ENCODE measurements at places on chromosomes 5 and 9.

- no peak for DNase-seq
Observed at GRCh38 chr9:132826621-132827365, 51.3 kb downstream of the AK8 start.

DNA sequence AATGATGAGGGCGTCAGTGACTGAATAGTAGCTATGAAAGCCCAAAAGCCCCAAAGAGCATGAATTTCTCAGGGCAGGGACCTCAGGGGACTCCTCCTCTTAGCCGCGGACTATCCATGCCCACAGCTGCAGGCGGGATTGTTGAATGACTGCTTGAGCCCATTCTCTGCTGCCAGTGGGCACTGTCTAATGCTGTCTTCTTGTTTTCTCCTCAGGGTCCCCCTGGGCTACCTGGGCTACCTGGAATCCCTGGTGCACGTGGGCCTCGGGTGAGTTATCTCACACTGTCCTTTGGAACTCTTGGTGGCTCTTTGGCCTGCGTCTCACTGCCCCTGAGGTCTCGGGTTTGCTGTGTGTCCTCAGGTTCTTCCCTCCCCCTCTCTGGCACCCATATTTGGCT, 22.7 kb downstream of the COL27A1 start:
- no peak for DNase-seq

GRCh38 chr9:37430841-37431597, 8.5 kb downstream of the GRHPR start:
- no peak for DNase-seq

- peak; percentile 45 for DNase-seq
Observed at GRCh38 chr9:130461218-130461630, 16.5 kb downstream of the ASS1 start.

DNA sequence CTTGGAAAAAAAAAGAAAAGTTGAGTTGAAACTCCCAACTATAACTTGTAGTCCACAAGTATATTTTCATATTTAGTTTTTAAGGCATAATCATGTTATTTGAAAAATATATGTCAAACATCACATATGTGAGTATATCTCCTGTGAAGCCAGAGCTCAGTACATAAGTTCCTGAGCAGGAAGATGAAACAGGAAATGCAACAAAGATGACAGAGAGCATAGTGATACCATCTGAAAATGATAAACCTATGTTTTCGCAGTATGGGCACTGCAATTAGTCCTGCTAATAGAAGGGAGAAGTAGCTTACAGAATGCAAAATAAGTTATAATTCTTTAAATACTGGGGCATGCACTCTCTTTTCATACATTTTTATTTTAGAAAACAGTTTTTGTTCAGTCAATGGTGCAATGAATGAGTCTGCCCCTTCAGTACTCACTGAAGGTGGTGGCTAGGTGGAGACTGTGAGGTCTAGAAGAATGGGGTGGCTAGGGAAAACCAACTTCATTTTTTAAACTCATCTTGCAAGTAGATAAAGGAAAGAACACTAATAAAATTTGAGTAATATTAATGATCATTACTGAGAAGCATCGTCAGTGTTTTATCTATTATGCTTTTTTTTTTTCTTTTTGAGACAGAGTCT, 54.1 kb upstream of the FYB1 start:
- no peak for DNase-seq

DNA sequence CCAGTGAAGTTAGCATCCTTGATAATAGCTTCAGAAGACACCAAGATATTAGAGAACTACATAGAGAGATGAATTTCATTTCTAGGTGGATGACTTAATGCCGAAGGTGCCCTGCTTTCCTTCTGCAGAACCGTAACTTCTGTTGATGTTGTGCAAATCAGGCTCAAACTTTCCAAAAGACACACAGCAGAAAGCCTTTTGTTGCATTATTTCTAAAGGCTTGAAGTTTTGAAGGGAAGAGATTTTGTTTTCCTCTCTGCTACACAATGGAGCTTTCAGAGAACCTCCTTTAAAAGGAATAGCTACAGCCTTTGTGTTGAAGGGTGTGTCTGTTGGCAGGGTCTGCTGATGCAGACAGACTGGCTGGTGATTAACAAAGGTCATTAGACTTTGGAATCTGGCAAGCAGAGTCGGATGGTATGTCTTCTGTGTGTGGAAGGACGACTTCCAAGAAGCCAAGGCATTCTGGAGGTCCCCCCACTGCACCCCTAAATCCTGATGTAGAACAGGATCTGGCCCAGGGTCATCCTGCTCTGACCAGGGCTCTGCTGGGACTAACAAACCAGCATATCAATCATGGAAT, 57.8 kb downstream of the ZNF462 start:
- DNase-seq = no peak

DNA sequence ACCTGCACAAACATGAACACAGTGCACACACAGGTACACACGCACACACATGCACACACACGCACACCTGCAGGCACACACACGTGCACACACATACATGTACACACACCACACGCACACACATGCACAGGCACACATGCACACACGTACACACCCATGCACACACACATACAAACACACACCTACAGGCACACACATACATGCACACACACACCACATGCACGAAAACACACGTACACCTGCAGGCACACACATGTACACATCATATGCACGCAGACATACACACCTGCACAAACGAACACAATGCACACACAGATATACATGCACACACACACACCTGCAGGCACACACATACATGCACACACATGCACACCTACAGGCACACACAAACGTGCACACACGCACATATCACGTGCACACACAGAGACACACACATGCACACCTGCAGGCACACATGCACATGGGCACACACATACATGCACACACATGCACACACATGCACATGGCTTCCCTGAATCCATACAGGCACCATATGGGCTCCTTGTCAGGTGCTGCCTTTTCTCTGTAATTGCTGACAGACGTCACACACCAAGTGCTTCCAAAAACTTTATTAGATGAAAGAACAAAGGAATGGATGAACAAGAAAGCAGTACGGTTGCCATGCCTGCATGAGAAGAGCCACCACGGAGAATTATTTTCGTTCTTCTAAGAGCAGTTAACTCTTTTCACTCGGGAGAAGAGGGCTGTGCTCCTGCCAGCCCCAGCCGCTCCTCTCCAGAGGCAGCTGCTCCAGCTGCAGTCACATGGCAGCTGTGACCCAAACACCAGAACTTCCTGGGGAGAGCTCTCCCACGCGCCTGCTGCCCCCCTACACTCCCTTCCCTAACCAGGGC, 57.2 kb downstream of the EXD3 start:
- DNase-seq = no peak

DNA sequence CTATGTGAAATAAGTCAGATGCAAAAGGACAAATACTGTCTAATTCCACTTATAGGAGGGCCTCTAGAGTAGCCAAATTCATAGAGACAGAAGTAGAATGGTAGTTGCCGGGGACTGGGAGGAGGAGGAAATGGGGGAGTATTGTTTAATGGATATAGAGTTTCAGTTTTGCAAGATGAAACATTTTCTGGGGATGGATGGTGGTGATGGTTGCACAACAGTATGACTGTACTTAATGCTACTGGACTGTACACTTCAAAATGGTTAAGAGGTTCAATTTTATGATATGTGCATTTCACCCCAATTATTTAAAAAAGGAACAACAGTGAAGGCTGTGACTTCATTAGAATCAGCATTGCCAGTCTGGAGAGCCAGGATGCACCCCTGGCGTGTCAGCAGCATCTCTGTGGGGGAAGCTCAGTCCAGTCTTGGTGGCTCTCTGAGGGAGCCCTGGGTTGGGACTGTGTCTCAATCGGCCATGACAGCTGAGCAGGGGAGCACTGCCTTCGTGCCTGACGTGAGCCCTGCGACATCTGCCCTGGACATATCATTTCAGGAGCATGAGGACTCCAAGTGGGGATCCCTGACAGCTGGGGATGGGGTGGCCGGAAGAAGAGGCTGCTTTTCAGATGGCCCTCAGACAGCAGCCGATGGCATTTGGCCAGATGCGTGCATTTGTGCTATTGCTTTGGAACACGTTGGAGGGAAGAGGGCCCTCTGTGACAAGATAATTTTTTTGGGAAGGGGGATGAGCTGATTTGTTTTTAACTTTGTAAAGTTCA, 130.8 kb upstream of the STC2 start:
- no peak for DNase-seq

- no peak for DNase-seq
Observed at GRCh38 chr9:124663046-124663961, 107.8 kb downstream of the NR6A1 start.

DNA sequence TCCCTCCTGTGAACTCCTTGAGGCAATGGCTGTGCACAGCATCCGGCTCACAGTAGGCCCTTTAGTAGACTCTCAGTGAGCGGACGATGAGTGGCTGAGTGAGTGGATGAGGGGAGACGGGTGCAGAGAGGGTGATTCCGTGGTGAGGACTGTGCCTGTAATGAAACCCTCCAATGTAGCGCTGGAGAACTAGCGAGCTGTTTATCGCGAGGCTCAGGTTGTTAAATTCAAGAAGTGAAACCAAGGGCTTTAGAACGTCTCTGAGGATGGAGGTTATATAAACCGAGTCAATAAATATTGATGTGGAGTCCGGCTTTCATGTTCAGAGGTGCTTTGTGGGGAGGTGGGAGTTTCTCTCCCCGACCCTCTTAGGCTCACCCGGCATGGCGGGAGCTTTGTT, 53.2 kb downstream of the NSG2 start:
- no peak for DNase-seq

- no peak for DNase-seq
Observed at GRCh38 chr9:136058801-136059302, 36.2 kb downstream of the NACC2 start.

DNA sequence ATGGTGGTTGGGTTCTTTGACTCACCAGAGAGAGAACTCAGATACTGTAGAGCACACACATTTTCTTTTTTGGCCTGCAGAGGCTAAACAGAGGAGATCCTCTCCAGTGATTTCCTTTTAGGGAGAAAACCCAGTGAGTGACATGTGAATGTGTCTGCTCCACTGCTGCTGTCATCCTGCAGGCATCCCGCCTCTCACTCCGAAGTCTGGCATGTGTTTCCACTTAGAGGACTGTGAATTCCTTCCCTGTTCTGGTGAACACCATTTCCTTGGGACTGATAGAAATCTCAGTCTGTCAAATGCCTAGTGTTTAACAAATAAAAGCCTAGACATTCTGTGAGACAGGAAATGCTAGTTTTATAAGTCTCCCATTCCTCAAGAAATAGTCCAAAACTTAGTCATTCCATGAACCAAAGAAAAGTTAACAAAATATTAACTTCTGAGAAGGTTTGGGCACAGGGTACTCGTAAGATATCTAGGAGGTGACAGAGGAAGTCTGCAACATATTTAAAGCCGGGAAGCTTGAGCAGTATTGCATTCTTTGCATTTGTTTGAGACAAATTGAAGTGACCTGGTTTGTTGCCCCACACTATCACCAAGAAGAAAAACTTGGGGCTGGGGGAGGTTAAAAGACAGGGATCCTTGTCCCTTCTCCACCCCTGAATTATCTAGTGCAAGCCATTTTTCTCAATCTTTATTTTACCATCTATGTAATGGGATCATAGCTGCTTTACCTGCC, 74.9 kb upstream of the NIPAL4 start:
- no peak for DNase-seq

GRCh38 chr5:58085800-58086199, 374.1 kb downstream of the PLK2 start:
- DNase-seq = no peak

DNA sequence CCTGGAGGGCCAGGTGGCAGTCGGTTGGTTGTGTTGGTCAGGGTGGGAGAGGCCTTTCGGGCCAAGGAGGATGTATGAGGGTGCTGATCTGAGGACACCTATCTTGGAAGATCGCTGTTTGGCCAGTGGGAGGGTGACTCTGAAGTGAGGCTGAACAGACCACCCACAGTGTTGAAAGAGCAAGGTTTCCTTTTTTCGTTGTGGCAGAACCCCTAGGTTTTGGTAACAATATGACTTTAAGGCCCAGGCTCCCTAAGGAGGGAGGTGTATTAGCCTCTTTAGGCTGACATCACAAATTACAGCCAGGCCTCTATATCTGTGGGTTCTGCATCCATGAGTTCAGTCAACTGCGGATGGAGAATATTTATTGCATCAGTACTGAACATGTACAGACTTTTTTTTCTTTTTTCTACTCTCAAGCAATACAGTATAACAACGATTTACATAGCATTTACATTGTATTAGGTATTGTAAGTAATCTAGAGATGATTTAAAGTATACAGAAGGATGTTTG, 86.1 kb downstream of the ARHGAP26 start:
- no peak for DNase-seq

- no peak for DNase-seq
Observed at GRCh38 chr5:124511791-124512190, 234.6 kb downstream of the ZNF608 start.

GRCh38 chr9:38088006-38088925, 19.2 kb upstream of the SHB start:
- DNase-seq = peak; percentile 65

- no peak for DNase-seq
Observed at GRCh38 chr5:115766608-115767007, 49.9 kb downstream of the CDO1 start.

DNA sequence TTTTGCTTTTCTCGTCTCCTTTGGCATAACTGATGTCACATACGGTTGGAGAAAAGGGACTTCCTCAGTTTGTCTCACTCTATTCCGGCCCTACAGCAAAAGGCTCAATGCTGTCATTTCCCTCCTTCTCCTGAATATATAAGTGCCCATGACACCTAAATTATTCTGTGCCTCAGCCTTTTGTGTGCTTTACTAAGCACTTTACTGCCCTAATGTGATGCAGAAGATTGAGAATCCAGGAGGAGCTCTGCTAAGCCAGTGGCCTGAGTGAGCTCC, 7.6 kb downstream of the CD180 start:
- DNase-seq = no peak

DNA sequence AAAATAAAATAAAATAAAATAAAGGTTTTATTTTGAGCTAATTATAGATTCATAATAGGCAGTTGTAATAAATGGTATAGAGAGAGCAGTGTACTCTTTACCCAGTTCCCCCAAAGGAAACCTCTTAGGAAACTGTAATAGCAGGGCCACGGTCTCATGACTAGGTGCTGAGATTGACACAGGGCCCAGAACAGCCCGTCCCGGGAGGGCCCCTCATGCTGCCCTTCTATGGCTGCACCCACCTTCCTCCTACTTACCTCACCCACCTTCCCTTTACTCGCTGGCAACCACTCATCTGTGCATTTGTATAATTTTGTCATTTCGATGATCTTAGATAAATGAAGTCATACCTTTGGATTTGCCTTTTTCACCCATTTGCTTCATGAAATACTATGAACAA, 16.1 kb downstream of the CACNA1B start:
- no peak for DNase-seq

DNA sequence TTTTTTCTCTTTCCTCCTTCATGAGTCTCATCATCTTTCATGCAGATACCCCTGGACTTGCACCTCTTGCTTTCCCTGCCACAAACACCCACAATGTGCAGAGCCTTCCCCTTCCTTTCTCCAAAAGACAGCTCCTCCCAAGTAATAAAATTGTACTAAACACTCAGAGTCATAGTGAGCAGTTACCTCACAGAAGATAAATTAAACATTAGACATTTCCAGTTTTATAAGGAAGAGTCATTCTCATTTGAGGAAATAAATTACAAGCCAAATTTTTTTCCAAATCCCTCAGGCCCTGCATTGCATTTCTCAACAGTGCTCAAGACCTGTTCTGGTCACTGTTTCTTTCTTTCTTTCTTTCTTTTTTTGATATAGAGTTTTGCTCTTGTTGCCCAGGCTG, 131.5 kb downstream of the ATPSCKMT start:
- DNase-seq = no peak
